ENCODE measurements at places on chromosomes 13 and 19.

- ATAC-seq: no peak
These were observed 91.0 kb downstream of the UFM1 start for GRCh38 chr13:38440666-38441065.

DNA sequence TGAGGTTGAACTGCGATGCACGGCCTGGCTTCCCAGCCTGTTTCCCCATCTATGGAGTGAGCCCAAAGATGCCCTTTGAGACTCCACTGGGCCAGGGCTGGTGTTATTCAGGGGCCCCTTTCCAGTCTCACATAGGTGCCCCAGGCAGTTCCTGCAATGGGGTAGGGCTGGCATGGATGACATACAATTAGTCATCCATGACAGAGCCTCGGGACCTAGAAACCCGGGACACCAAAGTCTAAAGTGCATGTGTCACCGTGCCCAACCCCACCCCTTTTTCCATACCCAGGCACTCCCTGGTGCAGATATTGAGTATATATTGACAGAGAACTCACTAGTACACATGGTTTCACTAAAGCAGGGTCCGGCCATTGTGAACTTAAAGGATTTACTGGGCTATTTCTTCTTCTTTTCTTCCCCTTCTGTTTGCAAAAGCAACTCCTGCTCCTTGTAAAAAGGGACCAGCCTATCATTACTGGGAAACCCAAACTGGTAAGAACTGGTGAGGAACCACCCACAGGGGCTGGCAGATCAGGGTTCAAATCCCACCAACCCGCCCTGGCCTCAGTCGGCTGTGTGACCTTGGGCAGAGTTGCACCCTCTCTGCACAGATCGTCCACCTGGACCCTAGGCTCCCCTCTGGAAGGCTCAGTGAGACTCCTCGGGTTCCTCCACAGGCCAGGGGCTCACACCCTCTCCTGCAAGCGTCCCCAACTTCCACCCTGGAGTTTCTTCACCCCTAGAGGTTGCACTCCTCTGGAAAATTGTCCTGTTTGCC, 2.7 kb downstream of the B3GNT3 start:
- ATAC-seq: no peak

GRCh38 chr13:34243403-34243802, 425.5 kb downstream of the RFC3 start:
- no peak for ATAC-seq

DNA sequence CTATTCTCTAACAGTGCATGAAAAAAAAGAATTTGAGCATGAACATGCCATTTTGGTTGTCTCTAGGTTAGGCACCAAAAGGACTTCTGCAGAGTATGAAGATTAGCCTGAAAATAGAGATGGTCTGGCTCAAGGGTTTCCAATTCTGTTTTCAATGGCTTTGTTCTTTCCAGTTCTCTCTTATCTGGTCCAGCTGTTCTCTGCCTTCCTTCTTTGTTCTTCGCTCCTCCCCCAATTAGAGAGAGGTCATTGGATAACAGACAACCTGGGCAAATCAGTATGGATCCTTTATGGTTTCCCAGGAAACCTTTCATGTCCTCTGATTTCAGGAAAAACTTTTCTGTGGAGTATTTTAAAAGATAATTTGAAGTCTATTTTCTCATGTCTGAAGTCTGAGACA, 623.4 kb downstream of the PCDH17 start:
- no peak for ATAC-seq

- no peak for ATAC-seq
These were observed 7.9 kb upstream of the GGACT start for GRCh38 chr13:100596516-100596915.

DNA sequence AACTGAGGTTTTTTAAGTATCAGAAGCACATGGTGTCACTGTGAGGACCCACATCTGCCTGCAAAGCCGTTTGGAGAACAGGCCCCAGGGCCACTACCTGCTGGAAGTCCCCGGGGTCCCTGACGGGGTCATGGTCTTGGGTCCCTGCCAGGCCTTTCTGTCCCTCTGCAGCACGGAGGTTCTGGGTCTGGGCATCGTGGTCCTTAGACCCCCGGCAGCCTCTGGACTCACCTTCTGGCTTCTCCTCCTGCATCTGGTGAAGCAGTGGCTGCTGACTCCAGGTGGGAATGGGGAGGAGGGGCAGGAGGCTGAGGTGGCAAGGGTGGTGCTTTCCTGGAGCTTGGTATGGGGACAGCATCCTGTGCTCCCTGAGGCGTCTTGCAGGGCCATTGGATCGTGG, 198.6 kb downstream of the TEX29 start:
- no peak for ATAC-seq

DNA sequence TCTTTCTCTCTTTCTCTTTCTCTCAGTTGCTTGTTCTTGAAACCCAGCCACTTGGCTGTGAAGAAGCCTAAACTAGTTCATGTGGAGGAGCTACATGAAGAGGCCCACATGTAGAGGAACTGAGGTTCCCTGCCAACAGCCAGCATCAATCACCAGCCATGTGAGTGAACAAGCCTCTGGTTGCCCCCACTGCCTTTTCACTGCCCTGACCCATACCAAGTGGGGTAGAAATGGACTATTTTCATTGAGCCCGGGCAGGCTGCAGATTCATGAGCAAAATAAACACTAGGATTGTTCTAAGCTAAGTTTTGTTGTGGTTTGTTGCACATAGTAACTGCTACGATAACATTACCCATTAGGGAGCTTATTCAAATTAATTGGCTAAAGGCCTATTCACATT, 78.7 kb upstream of the FAM216B start:
- no peak for ATAC-seq

DNA sequence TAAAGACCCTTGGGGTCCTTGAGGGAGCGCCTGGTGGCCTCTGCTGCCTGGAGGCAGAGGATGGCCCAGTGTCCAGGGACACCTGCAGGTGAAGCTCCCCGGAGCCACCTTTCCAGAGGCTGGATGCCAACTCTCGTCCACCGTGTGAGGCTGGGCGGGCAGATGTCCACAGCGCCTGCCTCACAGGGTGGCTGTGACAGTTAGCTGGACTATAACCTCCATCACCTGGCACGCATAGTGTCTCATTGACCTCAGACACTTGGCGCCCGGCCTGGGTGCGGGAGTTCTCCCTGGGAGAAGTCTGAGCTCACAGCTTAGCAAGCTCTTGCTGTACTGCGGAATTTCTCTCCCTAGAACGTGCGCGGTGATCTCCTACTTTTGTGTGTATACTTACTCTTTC, 9.8 kb downstream of the BICRA start:
- ATAC-seq: peak; percentile 87
